Stimulated activated CD4-positive, alpha-beta T cell treated with anti-CD3 and anti-CD28 coated beads, Interleukin-15, amount 100 ng/mL, for 48 hours (primary cell): ENCODE measurements at places on chromosomes 12 and 14.

DNA sequence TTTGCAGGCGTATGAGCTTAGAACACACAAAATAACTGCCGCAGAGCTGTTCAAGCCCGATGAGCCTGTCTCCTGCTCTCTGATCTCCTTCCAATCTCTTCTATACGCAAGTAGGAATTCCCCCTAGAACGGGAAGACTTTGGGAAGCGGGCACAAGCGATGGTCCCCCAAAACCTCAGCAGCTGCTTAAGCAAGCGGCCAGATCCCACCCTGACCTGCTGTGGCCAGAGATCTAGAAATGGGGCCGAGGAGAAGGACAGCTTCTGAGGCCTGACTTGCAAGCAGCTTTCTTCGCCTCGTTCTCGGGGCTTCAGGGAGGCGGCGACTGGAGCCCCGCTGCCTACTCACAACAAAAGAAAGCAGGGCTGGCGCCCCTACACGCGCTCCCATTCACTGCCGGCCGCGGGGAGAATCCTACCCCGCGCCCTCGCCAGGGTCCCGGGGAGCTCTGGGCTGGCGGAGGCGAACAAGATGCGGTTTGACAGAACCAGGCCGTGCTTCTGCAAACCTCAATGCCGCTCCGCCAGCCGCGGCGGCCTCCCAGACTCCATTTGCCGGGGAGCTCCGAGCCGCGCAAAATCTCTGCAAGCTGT is 922 bp downstream of the TBX5 start:
- no peak for DNase-seq

DNA sequence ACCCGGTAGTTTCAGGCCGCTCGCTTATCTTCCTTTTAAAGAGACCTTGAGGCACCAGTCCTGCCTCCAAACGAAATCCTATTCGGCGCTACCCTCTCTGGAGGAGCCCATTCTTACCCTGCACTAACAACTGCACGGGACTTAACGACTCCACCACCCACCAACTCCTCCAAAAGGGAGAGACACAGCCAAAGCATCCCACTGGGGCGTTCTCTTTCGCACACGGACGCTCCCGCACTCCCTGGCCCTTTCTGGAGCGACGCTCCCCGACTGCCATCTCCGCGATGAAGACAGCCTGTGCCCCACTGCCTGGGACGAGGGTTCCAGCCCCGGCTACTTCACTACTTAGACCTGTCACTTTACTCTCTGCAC is 650 bp downstream of the GALC start:
- DNase-seq = no peak

GRCh38 chr14:101234999-101235334 is 326.3 kb upstream of the DIO3 start:
- DNase-seq = no peak

- no peak for DNase-seq
Observed at GRCh38 chr12:101819467-101819866, 11.3 kb downstream of the GNPTAB start.

DNA sequence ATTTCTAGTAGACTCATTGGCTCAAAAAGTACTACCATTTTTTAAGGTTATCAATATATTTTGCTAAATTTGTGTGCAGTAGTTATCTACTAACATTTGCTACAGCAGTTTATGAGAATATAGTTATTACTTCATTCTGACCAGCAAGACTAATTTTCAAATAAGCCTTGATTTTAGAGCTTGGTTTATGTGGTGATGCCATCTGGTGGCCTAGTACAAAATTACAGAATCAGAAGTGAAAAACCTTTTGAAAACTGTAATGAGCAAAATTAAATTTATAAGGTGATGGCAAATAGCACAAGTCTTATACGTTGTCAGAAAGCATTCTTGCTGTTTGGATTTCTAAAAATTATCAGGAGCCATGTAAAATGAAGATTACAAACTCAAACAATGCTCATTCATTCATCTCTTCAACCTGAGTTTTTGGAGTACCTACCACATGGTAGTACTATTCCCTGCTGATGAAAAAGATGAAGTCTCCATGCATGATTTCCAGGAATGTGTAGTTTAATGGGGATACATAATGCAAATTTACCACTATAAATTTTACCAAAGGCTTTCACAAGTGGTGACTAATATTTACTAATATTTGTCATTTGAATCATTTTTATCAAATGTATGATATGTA is 51.0 kb downstream of the MAGOHB start:
- no peak for DNase-seq

GRCh38 chr12:7864601-7865150 is 8.0 kb downstream of the SLC2A14 start:
- no peak for DNase-seq
